ENCODE measurements at places on chromosomes 2 and 18. TPM values are rescaled to one million over a fixed set of nuclear protein-coding genes. Genes with fewer than 3 reads are reported as not detected.

Gene C2orf80
- not detected for total RNA-seq

Gene UGT1A7
- total RNA-seq, result not detected

Gene DAW1
- total RNA-seq, result 0.17 TPM

Gene IL36G
- not detected for total RNA-seq

Gene PMAIP1
- total RNA-seq, result 11.3 TPM

Gene ASAP2
- total RNA-seq, result 33.3 TPM

Gene SLC9A4
- not detected for total RNA-seq

Gene DSG1
- total RNA-seq, result not detected

Gene RNF152
- 14.7 TPM for total RNA-seq

All from smooth muscle cell of trachea (primary cell).